ENCODE measurements at places on chromosomes 5 and 9. TPM values are rescaled to one million over a fixed set of nuclear protein-coding genes. Genes with fewer than 3 reads are reported as not detected.

- no peak for DNase-seq
Observed at GRCh38 chr5:147763791-147764525, 18.6 kb downstream of the JAKMIP2 start.

- DNase-seq, result no peak
Observed at GRCh38 chr9:77019926-77020412, 514 bp downstream of the FOXB2 start.

- no peak for DNase-seq
Observed at GRCh38 chr9:35558185-35558584, 46.9 kb upstream of the TESK1 start.

DNA sequence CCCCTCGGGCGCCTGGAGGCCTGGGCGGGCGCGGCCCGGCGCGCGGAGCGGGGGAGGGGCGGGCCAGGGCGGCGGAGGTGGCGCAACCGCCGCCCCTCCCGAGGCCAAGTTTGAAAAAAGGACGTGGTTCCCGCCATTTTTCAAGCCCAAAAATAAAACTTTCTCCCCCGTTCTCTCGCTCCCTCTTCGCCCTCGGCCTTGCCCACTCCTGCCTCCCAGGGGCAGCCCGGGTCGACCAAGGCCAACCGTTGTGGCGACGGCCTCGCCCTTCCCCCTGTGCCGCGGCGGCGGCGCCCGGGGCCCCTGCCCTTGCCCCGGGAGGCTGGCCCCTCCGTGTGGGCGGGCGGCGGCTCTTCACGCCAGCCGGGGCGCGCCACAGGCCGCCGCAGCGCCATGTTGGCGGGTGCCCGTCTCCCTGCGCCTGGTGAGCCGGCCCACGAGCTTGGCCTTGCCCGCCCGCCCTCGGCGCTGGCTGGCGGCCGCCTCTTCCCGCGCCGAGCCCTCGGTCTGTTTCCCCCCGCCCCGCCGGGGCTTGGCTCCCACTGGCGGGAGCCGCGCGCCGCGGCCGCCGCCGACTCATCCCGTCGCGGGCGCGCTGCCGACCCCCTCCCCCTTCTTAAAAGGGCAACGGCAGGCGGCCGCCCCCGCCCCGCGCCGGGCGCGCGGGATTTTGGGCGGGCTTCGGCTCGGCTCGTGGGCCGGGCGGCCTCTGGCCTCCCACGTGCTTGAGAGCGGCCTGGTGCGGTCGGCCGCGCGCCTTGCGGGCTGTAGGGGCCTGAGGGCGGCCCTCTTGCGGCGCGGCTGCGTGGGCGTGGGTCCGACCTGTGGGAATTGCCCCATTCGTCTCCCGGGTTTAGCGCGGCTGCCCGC is 1.3 kb downstream of the ANP32B start:
- DNase-seq, result peak; percentile 95

- no peak for DNase-seq
Observed at GRCh38 chr5:32790411-32790951, 79.4 kb downstream of the NPR3 start.

- no peak for DNase-seq
Observed at GRCh38 chr5:127386557-127386956, 96.0 kb downstream of the MEGF10 start.

DNA sequence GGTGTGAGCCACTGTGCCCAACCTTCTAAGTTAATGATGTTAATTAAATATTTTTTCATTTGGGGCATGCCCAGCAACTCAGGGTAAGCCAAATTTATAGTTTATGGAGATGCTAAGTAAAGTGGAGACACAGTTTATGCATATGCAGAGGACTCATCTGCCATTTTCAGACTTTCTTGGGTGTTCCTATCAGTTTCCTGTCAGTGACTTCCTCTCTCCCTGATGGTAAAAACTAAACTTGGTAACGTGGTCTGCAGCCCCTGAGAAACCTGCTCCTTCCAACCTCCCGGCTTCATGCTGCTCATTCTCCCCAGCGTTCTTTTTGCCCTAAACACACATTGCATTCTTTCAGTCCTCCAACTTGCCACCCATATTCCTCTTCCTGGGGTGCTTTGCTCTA is 48.4 kb upstream of the TUT7 start:
- no peak for DNase-seq

DNA sequence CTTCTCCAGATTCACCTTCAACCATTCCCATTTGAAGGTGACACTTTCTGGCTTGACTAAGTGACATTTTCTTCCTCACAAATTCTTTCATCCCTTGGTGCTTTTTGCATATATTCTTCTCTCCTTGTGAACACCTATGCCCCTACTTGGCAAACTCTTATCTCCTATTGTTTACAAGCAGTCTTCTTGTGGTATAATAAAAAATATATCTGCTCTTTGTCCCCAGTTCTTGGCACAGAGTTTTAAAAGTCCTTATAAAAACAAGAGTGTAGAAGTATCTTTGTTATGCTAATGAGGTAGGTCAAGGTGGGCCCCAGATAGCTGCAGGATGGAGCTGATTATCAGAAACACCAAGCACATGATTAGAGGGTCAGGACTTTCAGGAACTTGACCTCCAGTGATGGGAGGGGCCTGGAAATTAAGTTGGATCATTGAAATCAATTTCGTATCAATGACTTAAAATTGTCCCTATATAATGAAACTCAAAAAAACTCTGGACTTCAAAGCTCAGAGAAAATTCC is 38.0 kb downstream of the TMEM161B start:
- no peak for DNase-seq

- DNase-seq, result no peak
Observed at GRCh38 chr5:155605920-155606319, 592.4 kb downstream of the KIF4B start.

- peak; percentile 84 for DNase-seq
Observed at GRCh38 chr9:128733256-128733655, 9.3 kb upstream of the ZDHHC12 start.

GRCh38 chr5:65204966-65205365 is 276.8 kb downstream of the ADAMTS6 start:
- no peak for DNase-seq

DNA sequence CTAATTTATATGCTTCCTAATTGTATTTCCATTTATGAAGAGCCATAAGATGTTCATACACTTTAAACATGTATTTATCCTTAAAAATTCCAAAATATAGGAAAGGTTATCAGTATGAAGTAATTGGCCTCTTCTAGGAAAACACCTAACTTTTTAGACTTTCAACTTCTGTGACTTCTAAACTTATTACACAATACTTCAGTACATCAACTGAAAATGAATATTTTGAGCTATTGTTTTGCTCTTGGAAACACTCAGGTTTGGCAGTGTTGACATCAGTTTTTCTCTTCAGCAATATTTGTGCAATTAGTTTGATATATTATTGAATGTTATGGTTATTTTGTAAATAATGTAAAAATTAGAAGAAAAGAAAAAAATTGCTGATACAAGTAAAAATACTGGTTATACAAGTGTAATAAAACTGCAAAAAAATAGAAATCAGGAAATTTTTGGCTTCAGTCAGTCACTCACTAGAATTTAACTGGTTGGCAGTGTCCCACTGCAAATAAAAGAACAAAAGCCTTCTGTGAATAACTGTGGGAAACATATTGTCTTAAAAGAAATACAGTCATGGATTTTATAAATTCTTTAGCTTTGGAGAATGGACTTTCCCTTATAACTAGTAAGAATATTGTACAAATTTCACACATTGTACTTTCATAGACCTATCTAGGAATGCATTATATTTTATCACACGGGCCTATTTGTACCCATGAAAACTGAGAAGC is 635.9 kb downstream of the TLE1 start:
- no peak for DNase-seq

DNA sequence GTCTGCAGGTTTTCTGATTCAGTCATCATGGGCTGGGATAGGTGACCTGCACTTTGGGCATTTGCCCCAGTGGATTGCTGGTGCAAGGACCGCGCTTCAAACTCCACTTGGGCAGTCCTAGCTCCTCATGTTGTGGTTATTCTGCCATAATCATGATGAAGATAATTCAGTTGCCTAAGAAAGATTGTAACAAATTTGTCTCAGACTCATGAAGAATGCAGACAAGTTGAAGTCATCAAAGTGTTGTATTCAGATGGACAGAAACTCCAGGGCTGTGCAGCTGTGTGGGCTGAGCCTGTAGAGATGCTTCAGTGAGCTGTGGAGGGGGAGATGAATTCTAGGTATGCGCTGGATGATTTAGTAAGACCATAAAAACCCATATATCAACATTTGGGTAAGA is 38.5 kb downstream of the TARS1 start:
- DNase-seq, result no peak

GRCh38 chr5:17304282-17304681 is 86.9 kb downstream of the BASP1 start:
- no peak for DNase-seq

DNA sequence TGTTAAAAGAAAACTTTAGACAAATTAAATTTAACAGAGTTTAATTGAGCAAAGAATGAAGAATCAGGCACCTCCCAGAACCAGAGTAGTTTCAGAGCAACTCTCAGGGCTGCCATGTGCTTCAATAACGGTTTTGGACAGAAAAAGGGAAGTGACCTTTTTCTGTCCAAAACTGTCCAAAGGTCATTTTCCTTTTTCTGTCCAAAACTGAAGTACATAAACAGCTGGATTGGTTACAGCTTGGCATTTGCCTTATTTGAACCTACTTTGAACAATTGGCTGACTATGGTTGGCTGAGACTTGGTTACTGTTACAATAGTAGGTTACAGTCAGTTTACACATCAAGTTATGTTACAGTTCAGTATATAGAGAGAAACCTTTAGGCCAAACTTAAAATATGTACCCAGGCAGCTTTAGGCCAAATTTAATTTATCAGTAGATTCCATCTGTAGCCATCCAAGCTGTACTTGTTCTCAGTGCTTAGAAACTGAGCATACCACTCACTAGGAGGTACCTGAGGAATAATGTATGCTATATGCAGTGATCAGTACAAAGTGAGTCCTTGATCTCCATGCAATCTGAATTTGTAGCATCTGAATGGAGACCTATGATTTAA is 44.0 kb downstream of the C9orf85 start:
- no peak for DNase-seq

- no peak for DNase-seq
Observed at GRCh38 chr5:133430095-133430494, 182.2 kb downstream of the FSTL4 start.

GRCh38 chr9:131876486-131876885 is 136.6 kb upstream of the RAPGEF1 start:
- no peak for DNase-seq

- DNase-seq, result no peak
Observed at GRCh38 chr9:106697390-106697749, 165.6 kb upstream of the ZNF462 start.

GRCh38 chr9:113556877-113557593 is 93.5 kb downstream of the RGS3 start:
- peak; percentile 18 for DNase-seq

DNA sequence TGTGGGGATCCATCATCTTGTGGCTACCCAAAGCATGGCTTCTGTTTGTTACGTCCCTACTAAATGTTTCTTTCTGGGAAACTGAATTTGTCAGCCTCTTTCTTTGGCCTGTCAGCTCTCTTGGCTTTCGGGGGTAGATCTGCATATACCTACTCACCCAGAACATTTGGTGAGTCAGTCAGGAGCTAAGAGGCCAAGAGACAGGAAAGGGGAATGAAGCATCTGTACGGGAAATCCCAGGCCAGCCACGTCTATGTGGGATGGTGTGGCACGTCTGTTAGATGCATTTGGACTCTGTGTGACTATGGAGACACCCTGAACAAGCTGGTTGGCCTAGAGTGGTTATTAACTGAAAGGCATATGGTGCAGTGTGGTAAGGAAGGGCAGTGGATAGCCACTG is 58.1 kb downstream of the CDO1 start:
- no peak for DNase-seq

DNA sequence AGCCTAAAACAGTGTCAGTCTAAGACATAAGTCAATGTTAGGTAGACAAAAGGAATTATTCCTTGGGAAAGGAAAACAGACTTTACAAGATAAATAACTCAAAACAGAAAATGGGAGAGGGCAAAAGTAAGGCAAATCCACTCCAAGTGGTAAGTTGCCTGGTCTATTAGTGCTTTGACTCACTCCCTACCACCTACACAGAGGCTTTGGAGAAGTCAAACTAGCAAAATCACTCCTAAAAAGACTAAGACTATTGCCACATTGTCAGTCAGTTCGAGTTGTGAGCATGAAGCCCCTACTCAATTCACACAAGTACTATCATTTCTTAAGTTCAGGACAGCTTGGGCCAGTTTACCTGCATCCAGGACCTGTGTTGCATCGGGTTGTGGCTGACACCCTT is 5.2 kb upstream of the ZBTB6 start:
- no peak for DNase-seq

DNA sequence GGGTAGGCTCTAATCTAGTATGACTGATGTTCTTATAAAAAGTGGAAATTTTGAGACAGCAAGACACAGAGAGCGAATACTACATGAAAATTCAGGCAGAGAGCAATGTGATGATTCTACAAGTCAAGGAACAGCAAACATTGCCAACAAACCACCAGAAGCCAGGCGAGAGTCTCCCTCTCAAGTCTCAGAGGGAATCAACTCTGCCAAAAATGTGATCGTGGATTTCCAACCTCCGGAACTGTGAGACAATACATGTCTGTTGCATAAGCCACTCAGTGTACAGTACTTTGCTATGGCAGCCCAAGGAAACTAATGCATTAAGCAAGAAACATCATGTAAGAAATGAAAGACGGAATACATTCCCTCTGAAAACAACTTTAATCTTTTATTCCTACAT is 52.1 kb upstream of the CCNG1 start:
- DNase-seq, result no peak

GRCh38 chr9:129604766-129605163 is 16.1 kb downstream of the C9orf50 start:
- DNase-seq, result no peak

DNA sequence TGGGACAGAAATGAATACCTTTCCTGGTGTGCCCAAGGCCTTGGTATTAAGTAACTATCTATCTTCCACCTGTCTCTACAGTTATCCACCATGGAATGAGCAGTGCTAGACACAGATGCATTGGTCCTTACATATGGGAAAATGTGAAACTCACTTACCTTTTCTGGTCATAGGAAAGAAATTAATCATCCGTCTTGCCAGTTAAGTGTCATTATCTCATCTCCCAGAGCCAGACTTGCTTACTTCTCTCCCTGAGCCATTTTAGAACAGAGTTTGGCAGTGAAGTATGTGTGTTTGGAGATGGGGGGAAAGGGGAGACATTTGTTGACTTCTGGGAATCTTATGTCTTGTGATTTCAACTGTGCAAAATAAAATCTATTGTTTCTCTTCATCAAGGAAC is 1211.0 kb upstream of the CDH6 start:
- DNase-seq, result no peak

DNA sequence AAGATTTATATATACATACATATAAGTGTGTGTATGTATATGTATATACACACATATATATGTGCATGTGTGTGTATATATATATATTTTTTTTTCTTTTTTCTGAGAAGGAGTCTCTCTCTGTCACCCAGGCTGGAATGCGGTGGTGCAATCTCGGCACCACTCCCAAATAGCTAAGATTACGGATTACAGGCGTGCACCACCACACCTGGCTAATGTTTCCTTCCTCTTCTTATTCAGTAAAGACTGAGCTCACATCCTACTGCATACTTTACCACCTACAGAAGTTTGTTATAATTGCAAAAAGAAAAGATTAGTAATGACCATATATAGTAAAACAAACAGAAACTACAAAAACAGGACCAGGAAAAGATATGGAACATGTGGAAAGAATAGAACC is 23.1 kb upstream of the ZNF354B start:
- DNase-seq, result no peak

GRCh38 chr5:109345699-109346098 is 64.1 kb downstream of the PJA2 start:
- no peak for DNase-seq

INSL6 gene
- not detected for polyA plus RNA-seq

NTNG2 gene
- polyA plus RNA-seq, result 8.6 TPM

C9orf152 gene
- not detected for polyA plus RNA-seq

PCDHB4 gene
- 1.3 TPM for polyA plus RNA-seq

FBXW11 gene
- polyA plus RNA-seq, result 15.8 TPM

PRDM9 gene
- not detected for polyA plus RNA-seq

ACSL6 gene
- polyA plus RNA-seq, result 2.7 TPM

GPR150 gene
- polyA plus RNA-seq, result 0.09 TPM

CDX1 gene
- 0.09 TPM for polyA plus RNA-seq

Measured in right cardiac atrium (tissue), 5 donors.